GM04504 (cell line): ENCODE measurements at places on chromosomes 3 and 15.

- peak; percentile 34 for DNase-seq
Measured at GRCh38 chr3:126197854-126198584, 17.6 kb upstream of the ALDH1L1 start.

DNA sequence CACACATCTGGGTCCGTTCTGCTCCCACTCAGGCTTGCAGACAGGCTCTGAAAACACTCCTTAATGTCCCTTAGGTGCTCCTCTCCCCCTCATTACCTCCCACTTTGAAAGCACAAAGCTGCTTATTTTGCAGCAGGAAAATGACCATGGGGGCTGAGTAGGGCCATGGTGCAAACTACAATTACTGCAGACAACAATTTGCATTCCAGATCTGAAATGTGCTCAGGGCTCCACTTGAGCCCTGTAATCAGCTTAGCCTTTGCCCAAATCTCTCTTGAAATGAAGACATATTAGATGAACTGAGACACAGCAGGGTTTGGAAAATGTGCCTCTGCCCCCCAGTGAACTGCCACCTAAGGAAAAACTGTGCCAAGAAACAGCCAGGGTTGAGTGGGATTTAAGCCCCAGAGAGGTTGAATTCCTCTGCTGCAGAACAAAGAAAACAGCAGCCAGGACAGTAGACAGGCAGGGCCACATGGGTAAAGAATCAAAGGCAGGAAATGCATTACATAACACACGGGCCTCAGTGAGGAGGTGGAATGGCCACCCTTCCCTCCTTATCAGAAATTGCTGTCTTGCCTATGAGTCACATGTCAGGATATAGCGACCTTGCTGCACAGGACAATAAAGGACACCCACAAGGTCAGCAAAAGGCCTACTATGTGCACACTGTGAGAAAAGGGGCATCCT, 126.8 kb upstream of the ARHGEF3 start:
- no peak for DNase-seq

DNA sequence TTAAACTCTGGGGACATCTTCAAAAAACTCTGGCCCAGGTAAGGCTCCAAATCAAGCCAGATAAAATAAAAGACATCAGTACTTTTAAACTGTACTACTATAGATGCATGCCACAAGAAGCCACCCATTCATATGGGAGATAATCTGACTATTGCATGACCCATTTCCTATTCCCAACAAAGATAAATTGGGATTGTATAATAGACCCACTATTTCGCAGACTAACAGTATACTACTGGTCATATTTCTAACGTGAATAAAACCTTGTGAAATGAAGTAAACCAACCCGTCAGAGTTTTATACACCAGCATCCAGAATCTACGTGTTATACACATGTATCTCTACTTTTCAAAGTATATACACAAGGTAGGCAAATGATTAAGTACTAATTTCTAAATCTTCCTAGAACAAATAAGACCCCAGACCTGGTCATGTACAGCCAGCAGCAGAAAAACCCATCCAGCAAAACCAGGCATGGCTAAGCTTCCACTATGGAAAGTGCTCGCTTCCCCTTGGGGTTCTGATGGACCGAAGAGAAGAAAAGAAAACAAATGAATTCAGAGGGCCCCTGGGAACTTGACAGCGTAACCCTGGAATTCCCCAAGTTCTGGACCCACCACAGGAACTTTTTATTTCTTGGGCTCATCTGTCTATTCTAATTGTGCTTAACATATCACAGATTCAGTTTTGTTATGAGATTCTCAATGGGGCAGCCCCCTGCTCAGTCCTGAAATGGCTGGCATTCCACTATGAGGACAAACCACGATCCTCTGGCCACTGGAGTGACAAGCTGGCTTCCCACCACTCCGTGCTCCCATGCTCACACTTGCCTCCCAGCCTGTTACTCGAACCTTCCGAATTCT, 69.1 kb downstream of the MB21D2 start:
- no peak for DNase-seq

DNA sequence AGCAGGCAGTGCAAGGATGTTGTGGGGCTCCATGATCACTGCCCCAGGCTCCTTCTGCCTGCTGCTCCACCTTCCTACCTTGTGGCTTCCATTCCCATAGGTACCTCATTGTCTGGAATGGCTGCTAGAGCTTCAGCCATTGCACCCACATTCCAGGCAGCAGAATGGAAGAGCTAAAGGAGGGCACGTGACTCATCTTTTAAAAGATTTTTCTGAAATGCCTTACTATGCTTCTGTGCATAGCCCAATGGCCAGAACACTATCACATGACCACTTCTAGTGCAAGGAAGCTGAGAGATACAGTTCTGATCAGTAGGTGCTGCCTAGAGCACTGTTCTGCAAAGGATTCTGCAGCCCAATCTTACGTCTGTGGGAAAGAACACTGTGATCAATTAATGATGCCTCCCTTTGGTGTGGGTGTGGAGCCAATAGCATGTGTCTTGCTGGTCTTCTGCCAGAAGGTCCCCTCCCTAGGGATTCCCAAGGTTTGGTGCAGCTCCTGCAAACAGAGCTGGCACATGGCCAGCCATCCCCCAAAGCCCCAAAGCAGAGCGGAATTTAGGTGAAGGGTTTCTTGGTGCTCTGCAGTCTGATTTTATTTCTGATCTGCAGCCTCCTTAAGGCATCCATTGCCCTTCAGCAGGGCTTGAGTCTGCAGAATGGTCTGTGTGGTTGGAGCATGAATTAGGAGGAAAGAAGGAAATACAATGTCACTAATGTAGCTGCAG, 34.4 kb downstream of the SPSB4 start:
- no peak for DNase-seq

- DNase-seq, result no peak
Measured at GRCh38 chr3:32220006-32220405, 18.5 kb upstream of the CMTM8 start.

- no peak for DNase-seq
Measured at GRCh38 chr15:75702436-75702835, 10.2 kb downstream of the CSPG4 start.

GRCh38 chr3:32569540-32570420, 878 bp downstream of the DYNC1LI1 start:
- no peak for DNase-seq

DNA sequence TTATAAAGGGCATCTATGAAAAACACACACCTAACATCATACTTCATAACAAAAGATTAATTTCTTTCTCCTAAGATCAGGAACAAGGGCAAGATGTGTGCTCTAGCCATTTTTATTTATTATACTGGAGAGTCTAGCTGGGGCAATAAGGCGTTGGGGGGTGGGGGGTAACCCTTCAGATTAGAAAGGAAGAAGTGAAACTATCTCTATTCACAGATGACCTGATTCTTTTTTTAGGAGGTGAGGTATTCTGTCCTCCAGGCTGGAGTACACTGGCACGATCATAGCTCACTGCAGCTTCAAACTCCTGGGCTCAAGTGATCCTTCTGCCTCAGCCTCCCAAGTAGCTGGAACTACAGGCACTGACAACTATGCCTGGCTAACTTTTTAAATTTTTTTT, 89.5 kb upstream of the MANF start:
- no peak for DNase-seq

- DNase-seq, result no peak
Measured at GRCh38 chr15:61133361-61133760, 95.7 kb downstream of the RORA start.

DNA sequence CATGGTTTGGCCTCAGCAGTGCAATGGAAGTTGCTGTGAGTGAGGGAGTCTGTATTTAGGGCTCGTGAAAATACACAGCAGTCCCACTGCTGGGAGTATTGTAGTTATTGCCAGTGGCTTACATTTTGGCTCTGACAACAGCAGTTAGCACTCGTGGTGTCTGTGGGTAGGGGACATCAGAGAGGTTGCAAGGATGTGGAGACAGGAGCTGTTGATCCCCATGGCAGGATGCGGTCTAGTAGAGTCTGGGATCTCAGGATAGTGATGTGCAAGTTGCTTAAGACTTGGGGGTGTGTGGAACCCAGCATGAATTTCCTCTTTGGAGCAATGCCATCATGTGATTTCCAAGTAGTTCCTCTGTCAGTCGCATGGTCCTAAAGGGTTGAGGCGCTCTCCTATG, 59.9 kb downstream of the GALK2 start:
- no peak for DNase-seq

DNA sequence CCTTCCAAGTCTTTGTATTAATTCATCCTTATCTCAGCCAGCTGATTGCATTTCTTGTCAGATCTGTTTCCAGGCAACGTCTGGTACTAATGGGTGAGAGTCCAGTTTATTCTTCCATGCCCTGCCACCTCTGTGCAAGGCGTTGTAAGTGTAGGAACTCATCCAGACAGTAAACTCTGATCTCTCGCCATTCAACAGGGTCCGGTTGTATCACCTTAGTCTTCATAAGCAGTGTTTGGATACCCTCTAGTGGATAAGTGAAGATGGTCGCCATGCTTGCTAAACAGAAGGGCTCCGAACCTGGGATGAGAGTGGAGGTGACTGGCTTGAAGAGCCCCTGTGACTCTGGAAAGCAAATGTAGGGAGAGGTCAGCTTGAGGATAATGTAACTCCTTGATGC, 51.6 kb upstream of the CMTM7 start:
- DNase-seq, result no peak

- DNase-seq, result no peak
Measured at GRCh38 chr3:145183261-145183660, 977.7 kb downstream of the PLOD2 start.

DNA sequence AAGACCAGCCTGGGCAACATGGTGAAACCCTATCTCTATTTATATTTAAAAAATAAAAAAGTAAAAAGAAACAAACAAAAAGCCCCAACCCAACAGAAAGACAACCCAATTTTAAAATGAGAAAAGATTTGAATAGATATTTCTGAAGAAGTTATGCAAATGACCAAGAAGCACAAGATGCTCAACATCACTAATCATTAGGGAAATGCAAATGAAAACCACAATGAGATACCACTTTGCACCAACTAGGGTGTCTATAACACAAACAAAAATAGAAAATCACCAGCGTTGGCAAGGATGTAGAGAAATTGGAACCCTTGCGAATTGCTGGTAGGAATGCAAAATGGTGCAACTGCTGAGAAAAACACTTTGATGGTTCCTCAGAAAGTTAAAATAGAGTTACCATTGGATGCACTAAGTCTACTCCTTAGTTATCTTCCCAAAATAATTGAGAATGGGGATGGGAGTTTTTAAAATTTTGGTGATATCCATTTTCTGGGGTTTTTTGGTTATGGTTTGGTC, 45.8 kb upstream of the CCNB2 start:
- no peak for DNase-seq

DNA sequence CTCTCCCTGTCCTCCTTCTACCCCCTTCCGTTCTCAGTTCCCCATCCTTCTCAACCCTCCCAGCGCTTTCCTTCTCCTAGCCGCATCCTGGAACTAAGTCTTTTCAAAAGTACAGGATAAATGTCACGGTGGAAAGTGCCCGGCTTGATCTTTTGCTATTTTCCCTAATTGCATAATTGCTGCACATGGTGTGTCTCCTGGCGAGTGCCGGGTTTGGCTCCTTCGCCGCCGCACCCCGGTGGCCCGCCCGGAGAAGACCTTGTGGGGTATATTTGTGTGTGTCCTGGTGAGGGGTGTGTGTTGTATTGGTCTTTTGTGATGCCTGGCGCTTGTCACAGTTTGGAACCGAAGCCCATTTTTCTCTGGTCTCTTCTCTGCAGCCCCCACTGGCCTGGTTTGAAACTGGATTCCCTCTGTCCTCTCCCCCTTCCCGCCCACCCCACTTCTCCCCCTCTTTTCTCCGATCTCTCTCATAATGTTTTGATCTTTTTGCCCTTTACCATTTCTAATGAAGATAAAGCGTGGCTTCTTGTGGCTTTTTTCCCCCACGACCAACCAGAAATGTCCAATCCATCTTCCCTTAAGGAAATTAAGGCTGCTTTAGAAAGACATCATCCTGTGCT, 692 bp downstream of the UBE2E2 start:
- DNase-seq, result no peak

GRCh38 chr15:65338366-65338765, 33.9 kb downstream of the RNU5B-1 start:
- DNase-seq, result no peak
